ENCODE measurements at places on chromosomes 5 and 9. TPM values are rescaled to one million over a fixed set of nuclear protein-coding genes. Genes with fewer than 3 reads are reported as not detected.

The TNFSF15 gene
- total RNA-seq, result 0.74 TPM

The SPINK4 gene
- total RNA-seq, result not detected

The CFAP157 gene
- total RNA-seq, result not detected

DNA sequence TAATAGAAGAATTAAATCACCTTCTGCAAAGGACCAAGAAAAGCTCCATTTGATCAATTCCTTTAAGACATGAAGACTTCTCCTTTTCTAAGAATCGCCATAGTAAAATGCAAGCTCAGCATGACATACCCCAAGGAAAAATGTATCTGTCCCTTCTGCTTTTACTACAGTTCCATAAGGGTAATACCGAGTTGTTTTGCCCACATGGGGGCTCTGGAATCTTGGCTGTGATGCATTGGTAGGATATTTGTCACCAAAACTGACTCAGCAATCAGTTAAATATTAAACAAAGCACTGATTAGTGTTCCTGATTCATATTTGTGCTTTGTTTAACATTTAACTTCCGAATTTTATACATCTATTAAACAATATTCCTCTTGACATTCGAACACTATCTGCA lies 24.3 kb upstream of the KCNIP1 start:
- no peak for DNase-seq

DNA sequence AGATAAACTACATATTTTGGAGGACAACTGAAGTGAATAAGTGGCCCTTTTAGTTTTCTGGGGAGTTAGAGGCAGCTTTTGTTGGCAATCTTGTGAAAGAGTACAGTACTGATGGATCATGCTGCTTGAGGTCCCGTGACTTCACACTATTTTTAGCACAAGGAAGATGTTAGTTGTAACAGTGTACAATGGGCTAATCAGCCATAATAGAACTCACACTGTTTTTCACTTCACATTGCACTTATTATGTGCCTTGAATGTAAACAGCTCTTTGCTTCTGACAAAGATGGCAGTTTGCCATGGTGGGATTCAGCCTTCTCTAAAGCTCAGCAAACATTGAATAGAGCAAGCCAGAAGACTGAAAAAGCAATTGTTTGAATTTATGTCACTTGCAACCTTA lies 176.7 kb upstream of the ZNF608 start:
- DNase-seq, result no peak

- DNase-seq, result no peak
Measured at GRCh38 chr9:133518200-133518599, 6.6 kb downstream of the MYMK start.

- no peak for DNase-seq
Measured at GRCh38 chr5:128673000-128673399, 135.0 kb upstream of the FBN2 start.

DNA sequence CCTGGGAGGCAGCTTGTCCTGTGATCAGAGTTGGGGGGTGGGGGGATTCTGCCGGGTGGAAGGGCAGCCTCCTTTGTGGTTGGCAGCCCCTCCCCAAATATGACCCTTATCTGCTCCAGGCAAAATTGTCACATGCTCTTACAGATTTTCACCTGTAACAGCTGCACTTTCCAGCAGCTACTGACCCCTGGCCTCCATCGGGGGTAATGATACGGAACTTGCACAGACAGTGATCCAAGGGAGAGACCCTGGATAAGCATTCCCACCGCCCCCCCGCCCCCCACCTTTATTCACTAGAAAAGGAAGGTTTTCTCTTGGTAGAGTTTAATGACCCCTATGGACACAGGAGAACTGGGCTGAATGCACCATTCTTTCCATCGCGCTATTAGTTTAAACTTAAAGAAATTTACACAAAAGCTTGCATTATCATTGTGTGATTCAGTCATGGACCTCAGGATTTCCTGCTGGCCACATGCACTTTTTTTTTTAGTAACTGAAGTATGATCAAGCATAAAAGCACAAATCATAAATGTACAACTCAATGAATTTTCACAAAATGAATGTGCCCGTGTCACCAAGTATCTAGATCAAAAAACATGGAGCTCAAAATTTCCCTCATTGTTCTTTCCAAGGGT lies 10.7 kb upstream of the ZBTB34 start:
- DNase-seq, result no peak

DNA sequence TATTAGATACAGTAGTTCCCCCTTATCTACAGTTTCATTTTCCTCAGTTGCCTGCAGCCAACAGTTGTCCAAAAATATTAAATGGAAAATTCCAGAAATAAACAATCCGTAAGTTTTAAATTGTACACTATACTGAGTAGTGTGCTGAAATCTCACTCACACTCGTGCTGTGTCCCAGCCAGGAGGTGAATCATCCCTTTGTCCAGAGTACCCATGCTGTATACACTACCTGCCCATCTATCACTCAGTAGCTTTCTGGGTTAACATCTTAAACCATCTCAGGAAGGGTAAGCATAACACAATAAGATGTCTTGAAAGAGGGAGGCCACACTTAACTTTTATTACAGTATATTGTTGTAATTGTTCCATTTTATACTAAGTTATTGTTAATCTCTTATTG lies 31.7 kb upstream of the DNAH5 start:
- no peak for DNase-seq

The FYB1 gene
- 10.8 TPM for total RNA-seq

DNA sequence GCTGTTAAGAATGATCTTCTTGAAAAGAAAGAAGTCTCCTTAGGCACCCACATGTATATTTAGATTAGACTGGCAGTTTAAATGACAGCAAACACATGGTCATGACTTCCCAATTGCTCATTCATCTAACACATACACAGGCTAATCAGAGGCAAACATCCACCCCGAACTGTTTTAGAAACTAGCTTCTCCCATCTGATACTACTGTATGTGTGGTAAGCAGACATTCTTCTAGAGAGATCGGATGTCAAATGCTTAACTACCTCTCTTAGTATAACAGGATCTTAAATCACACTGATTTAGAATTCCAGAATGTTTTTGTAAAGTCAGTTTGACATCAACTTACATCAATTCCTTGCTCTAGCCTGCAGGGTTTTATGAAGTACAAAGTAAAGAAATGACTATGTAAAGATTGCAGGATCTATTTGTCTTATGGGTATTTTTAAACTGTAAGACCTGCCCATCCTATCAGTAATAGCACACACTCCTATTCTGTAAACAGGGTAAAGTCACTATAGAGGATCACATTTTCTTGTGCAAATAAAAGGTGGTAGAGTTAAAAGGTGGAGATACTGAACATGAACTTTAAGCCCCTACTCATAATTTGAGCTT lies 239.7 kb downstream of the MLLT3 start:
- no peak for DNase-seq
